ENCODE measurements at places on chromosomes 7 and 10. TPM values are rescaled to one million over a fixed set of nuclear protein-coding genes. Genes with fewer than 3 reads are reported as not detected.

The CALU gene
- total RNA-seq = 270 TPM

- no peak for DNase-seq
These were observed 64.6 kb downstream of the CUX1 start for GRCh38 chr7:101882005-101882421.

DNA sequence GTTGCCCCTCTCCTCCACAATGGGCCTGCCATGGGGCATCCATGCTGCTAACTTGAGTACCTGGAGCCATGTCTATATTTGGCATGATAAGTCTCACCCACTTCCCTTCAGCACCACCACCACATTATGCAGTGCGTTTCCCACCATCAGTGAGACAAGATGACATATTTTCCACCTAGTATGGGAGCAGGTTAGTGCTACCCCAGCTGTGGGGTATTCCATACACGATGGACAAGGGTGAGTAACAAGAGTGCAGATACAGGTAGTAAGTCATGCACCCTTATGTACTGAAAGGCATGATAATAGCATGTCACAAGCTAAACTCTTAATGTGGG is 21.2 kb upstream of the OR2AE1 start:
- no peak for DNase-seq

The GPR15LG gene
- total RNA-seq = 7.5 TPM

GRCh38 chr10:102644066-102644645 is at the start of gene TRIM8:
TRIM8 (plus strand) TSS chr10:102644479; CDS start chr10:102644618, 139 bp downstream.
- DNase-seq = peak; percentile 83

The SDK1 gene
- 10.1 TPM for total RNA-seq

- DNase-seq = peak; percentile 43
These were observed 55.0 kb upstream of the LBX1 start for GRCh38 chr10:101284101-101284743.

DNA sequence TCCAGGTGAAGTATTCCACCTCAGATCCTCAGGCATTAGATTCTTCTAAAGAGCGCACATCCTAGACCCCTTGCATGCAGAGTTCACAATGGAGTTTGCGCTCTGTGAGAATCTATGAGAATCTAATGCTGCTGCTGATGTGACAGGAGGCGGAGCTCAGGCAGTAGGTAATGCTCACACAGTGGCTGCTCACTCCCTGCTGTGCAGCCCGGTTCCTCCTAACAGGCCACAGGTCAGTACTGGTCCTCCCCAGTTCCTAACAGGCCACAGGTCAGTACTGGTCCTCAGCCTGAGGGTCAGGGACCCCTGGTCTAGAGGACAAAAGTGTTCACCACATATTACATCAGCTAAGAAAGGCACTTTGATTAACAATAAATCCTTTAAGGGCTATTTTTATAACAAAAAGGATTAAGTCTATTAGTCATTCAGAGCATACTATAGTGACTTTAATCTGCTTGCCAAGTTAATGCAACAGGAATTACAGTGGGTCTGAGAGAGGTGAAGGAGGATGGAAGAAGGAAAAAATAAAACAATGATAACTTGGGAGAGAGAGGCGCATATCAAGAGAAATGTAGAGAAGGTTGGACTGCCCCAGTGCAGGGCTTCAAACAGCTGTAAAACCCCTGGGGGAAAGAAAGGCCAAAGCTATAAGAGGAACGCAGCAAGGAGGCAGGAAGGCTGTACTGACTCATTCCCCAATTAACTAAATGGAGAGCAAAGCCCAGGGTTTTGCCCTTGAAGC is 49.2 kb downstream of the CUL2 start:
- DNase-seq = peak; percentile 7

- peak; percentile 80 for DNase-seq
These were observed 989 bp downstream of the SRPK2 start for GRCh38 chr7:105387508-105388355.

DNA sequence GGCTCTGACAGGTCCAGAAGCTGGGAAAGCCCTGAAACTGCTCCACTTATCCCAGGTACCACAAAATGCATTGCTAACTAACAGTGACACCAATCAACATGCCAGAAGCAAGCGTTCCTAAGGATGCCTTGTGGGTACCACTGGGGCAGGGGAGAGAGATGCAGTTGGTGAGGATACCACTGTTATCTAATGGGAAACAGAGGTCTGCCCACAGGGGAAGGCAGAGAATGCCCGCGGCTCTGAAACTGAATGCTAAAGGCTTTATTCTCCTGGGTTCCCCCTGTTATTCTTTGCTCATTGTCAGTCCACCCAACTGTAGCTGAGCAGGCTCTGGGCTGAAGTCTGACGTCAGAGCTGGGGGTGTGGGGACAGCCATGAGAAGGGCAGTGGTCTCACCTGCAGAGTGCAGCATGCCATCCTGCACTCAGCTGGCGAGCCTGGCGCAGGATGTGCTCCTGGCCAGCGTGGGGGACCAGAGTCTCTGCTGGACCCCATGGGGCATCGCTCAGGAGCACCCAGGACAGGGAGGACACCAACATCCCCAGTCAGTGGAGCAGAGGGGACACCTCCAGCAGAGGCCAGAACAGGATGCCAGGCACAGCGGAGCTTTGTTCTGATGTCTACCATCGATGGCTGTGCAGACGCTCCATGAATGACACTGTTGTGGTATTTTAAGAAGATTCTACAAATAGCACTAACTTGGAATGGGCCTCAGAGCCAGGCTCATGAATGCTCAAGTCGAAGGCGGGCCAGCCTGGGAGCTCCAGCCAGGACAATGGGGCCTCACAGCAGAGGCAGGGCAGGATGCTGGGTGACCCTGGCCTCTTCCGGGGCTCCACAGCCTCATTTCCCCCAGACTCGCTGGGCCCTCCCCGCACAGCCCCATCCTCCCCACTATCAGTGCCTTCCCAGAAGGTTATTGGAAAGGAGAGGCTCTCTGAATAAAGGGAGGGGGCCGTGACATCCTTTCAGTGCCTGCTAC is 95.8 kb downstream of the ARHGAP22 start:
- DNase-seq = peak; percentile 11

The IL6 gene
- total RNA-seq = not detected

GRCh38 chr10:123788981-123789380 is 102.6 kb downstream of the CPXM2 start:
- no peak for DNase-seq

GRCh38 chr10:128274938-128275337 is 148.7 kb upstream of the MKI67 start:
- peak; percentile 70 for DNase-seq

The GIMAP1 gene
- 4.8 TPM for total RNA-seq

The PPP1R9A gene
- total RNA-seq = 14.3 TPM

GRCh38 chr7:128844777-128845311 is 14.6 kb downstream of the FLNC start:
- no peak for DNase-seq

DNA sequence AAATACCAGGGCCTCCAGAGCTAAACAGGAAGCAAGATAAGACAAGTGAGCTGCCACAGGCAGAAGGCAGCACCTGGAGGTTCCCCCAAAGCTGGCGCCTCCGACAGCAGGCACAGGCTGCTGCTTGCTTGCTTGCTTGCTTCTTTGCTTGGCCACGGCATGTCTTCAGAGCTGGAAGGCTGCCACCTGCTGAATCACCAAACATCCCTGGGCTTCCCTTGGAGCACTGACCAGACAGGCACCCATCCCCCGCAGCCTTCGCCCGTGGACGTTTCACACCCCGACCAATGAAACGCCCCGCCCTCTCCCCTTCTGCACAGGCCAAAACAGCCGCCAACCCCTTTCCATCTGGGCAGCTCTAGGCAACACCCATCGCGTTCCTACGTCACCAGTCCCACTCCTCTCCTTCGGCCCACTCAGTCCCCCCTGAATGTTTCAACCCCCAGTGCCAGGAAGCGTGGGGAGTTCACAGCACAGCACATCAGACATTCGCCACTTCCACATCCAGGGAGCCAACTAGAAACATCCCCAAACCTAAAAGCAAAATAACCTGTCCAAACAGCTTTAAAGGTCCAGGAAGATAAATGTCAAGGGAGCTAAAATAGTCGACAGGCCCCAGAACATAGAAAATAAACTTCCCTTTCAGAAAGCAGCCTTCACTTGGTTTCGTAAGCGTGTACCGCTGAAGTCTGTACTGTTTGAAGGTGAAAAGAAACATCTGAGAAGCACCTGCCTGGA is 1.6 kb downstream of the SGMS1 start:
- peak; percentile 95 for DNase-seq

GRCh38 chr7:158910254-158911053 is 54.1 kb downstream of the DYNC2I1 start:
- no peak for DNase-seq

The CRHR2 gene
- total RNA-seq = not detected

The TFEC gene
- 0.58 TPM for total RNA-seq

GRCh38 chr7:42071372-42072261 is 165.4 kb downstream of the GLI3 start:
- peak; percentile 42 for DNase-seq

DNA sequence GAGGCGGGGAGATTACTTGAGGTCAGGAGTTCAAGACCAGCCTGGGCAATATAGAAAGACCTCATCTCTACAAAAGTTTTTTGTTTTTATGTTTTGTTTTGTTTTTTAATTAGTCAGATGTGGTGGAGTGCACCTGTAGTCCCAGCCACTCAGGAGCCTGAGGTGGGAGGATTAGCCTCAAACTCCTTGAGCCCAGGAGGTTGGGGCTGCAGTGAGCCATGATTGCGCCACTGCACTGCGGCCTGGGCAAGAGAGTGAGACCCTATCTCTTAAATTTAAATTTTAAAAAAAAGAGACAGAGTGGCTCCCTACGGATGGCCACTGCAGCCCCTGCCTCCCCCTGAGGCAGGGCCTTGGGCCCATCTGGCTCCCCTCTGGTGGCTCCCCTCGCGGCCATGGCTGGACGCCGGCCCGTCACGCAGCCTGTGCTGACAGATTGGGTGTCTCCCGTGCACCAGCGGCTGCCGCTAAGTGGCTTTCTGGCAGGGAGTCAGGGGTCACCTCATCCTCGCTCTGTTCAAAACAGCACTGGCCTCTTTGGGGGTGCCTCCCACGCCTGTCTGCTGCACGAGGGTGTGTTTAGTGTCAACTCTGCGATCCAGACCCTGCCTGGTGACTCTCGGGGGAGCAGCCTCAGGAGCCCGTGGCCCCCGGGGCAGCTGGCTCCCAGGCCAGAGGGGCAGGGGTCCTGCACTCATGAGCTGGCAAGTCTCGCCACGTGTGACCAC is 44.4 kb upstream of the ELN start:
- DNase-seq = no peak

The TBX20 gene
- total RNA-seq = not detected

DNA sequence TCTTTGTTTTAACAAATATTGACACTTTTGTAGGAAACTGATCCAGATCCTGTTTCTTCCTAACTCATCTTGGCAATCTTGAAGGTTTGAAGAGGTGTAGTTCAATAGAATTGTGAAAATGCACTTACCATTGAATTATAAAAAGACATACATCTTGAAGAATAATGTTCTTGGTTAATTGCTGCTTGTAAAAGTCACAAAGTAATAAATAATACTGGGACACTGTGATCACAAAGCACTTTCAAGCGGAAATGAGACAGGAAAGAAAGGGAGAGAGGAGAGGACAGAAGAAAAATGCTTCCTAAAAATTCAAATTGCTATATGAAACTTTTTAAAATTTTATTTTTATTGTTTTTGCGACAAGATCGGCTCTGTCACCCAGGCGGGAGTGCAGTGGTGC is 15.2 kb upstream of the NFE2L3 start:
- DNase-seq = no peak

GRCh38 chr7:51043461-51043860 is 260.8 kb upstream of the GRB10 start:
- DNase-seq = no peak

The FAM25G gene
- not detected for total RNA-seq

The KLLN gene
- total RNA-seq = not detected

DNA sequence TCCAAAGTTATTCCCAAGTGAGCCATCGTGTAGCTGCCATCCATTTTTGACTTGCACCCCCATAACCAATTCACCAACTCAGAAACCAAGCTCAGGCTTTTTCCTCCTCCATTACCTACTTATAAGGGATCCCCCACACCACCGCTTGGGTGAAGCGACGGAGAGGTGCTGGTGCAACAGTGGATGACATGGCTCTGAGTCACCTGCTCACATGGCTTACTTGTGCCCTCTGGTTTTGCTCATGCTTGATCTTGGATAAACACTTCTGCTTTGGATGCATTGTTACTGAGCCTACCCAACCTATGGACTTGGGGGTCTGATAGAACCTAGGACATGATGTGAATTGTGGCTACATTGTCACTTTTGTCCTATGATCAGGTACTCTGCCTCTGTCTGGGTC is 12.0 kb upstream of the AKR1B1 start:
- DNase-seq = no peak

The CHRM2 gene
- total RNA-seq = 4.1 TPM

GRCh38 chr10:101767966-101768790 is 7.7 kb downstream of the FGF8 start:
- no peak for DNase-seq

- no peak for DNase-seq
These were observed 193.8 kb upstream of the CCDC6 start for GRCh38 chr10:60099998-60100747.

The LRRD1 gene
- total RNA-seq = not detected

The SCIN gene
- total RNA-seq = 6.2 TPM

DNA sequence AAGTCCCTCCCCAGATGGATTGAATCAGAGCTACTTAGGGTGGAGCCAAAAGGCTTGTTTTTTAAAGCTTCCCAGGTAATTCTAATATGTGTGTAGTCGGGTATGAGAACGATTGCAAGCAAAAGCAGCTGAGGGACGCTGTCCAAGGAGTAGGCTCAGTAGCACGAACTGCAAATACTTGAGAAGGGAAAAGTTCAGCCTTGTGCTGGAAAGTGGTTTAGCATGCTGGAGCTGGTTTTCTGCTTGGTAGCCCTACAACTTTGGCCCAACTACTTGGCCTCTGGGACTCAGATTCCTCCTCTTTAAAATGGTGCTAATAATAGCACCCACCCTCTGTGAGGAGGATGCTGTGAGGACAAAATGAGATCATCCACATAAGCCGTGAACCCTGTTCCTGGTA is 76.2 kb downstream of the AHR start:
- DNase-seq = no peak

DNA sequence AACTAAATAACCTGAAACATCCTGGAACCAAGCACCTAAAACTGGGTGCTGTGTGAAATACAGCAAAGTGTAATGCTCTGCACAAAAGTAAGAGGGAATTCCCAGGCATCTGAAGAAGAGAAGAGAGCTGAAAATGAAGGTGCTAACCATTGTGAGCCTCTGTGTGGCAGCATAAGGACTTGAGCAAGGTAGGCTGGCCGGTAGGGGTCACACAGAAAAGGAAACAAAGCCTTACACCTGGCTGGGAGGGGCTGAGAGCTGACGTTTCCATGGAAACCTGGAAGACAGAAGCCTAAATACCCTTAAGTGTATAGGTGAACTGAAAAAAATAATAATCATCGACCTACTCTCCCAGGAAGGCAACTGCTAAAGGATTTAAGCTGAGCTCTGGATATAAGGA is 48.6 kb downstream of the CUL1 start:
- DNase-seq = no peak
